ENCODE measurements at places on chromosomes 5 and 9.
A peak's percentile ranks its signal among the peaks of the same experiment; 100 is the strongest.

GRCh38 chr5:143913008-143913752, 101.2 kb downstream of the HMHB1 start:
- peak; percentile 93 for DNase-seq

DNA sequence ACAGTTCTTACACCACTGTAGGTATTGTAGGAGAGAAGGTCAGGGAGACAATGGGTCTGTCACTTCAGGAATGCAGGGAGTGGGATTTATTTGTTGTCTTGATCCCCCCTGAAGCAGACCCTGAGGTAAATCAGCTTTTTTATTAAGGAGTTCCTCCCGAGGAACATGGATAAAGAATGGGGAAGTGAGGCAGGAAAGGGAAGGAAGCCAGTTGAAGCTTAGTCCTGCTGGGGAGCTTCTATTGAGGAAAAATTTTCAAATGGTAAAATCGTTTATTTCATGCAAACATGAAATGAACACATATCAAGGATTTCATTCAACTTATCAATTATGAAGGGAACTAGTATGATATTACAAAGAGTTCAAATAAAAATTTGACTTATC, 318.6 kb upstream of the PIK3R1 start:
- no peak for DNase-seq

- DNase-seq, result no peak
Observed at GRCh38 chr9:133496861-133497842, 18.3 kb upstream of the SLC2A6 start.

GRCh38 chr9:136805207-136805740, 2.5 kb upstream of the RABL6 start:
- DNase-seq, result no peak

GRCh38 chr5:143174714-143175398, 228.6 kb downstream of the NR3C1 start:
- no peak for DNase-seq

GRCh38 chr9:70165006-70165602, 93.7 kb upstream of the SMC5 start:
- no peak for DNase-seq

- DNase-seq, result no peak
Observed at GRCh38 chr9:91557327-91557726, 133.7 kb upstream of the NFIL3 start.

- DNase-seq, result peak; percentile 17
Observed at GRCh38 chr5:81525690-81526089, 131.8 kb upstream of the ACOT12 start.

- DNase-seq, result no peak
Observed at GRCh38 chr5:158224253-158224652, 365.3 kb upstream of the CLINT1 start.

DNA sequence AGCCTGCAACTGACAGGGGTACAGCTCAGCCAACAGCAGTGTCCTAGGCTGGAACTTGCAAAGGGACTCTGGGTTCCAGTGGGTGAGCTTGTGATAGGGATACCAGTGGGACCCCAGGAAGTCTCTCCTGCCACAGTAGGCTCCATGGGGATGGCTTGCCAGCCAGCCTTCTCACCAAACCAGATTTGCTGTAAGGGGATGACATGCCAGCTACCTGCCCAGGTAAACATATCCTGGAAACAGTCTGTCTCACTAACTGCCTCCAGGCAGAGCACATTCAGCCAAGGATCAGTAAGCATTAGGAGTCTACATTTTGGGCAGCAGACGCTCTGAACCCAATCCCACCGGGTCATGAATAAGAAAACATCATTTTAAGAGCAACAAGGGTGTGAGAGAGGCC, 49.9 kb downstream of the SIL1 start:
- DNase-seq, result no peak

DNA sequence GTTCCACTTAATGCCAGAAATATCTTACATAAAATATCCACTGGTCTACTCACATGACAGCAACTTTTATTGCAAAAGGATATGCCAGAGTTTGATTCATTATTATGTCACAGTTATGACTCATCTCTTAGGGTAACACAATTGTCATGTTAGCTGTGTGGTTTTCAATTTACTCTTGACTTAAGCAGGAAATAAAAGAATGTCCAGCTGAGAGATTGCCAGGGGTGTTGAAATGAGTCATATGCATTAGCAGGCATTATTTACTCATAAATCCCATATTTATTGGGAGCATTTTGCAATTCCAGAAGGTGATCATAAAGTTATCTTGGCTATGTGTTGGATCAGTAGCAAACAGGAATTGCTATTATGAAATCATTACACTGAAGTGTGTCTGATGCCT, 1164.6 kb upstream of the CDH18 start:
- DNase-seq, result peak; percentile 97

GRCh38 chr9:95634536-95634935, 117.8 kb upstream of the PTCH1 start:
- DNase-seq, result no peak

- peak; percentile 23 for DNase-seq
Observed at GRCh38 chr5:170427672-170428236, 38.6 kb upstream of the KCNMB1 start.

DNA sequence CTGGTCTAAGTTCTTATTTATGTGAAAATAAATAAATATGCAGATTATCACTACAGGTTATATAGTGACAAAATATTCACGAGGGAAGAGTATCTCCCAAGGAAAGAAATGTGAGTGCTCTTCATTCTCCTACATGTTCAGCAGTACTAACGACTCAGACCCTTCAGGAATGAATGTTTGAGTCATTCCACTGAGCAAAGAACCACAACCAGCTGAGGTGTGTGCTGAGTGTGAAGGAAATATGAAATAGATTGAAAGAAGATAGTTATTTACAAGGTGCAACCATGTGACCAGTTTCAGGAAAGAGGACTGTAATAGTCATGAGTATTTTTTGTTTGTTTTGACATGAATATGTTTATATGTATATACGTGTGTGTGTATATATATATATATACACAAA, 228.7 kb downstream of the TUSC1 start:
- DNase-seq, result peak; percentile 22

GRCh38 chr9:134321531-134321930, 4.7 kb upstream of the RXRA start:
- DNase-seq, result no peak

DNA sequence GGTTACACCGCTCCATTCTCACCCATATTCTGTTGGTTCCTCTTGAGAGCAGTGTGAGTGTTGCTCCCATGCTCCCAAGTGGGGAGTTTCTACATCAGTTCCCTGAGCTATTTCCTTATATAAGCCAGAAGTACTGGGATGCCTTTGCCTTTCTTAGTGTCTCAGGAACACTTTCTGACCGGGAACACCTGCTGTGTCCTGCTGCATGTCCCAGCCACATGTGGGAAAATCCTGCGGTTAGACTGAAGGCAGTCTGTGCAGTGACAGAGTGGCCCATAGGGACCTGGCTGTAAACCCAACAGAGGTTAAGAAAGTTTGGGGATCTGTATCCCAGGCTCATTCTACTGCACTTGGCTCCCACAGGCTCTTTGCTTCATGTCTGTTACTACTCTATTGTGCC, 126.0 kb downstream of the EGFLAM start:
- no peak for DNase-seq

DNA sequence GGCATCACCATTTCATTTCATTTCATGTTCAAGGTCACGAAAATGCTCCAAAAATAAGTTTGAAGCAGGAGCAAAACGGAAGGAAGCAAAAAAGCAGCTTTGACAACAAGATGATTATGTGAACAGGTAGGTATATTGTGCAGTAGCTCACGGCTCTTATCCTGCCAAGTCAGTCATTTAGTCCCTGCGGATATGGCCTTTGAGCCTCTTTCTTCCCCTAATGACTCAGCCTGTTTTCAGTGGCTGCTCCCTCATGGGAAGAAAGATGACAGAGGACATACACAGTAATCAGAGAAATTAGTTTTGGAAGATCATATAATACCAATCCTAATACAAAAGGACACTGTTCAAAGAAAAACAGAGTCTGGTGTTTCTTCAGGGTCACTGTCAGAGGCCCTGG, 155.8 kb upstream of the GRAMD2B start:
- DNase-seq, result no peak

DNA sequence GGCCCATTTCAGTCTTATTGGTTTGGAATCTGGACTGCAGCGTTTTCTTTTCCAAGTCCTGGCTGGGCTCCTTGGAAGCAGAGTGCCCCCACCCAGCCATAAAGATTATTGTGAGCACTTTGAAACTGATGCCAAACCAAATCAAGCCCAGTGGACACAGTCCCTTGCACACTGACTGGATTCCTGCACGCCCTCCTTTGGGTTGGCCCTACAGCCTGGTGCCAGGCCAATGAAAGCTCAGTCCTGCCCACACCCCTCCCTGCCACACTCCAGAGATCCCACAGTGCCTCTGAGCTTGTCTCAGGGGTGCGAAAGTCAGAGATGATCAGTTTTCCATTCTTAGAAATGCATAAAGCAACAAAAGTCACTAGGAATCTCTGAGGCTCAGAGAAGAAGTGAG, 181.9 kb downstream of the CETN3 start:
- DNase-seq, result no peak

DNA sequence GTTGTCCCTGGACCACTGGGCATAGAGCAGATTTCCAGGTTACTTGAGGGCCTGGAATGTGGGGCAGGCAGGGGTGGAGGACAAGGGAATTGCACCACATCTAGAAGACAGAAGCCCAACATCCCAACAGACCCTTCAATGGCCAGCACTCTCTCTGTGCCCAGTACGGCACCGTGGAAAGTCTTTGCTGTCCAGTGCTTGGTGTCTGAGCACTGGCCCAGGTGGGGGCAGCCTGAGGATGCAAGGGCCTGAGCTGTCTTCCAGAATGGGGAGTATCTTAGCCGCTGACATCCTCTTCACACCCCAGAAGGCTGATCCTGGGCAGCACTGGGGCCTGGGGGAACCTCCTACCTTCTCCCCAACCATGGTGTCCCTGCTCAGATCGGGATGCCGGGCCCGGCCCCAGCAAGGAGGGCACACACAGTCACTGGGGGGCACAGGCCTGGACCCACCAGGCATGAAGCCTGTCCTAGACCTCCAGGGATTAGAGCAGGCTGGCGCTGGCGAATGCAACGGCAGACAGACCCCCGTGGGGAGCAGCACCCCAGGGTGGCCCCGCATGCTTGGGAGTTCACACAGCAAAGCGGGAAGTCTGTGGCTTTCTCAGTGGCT, 40.6 kb upstream of the OLFM1 start:
- DNase-seq, result no peak

GRCh38 chr5:147290261-147290660, 55.4 kb downstream of the STK32A start:
- no peak for DNase-seq

DNA sequence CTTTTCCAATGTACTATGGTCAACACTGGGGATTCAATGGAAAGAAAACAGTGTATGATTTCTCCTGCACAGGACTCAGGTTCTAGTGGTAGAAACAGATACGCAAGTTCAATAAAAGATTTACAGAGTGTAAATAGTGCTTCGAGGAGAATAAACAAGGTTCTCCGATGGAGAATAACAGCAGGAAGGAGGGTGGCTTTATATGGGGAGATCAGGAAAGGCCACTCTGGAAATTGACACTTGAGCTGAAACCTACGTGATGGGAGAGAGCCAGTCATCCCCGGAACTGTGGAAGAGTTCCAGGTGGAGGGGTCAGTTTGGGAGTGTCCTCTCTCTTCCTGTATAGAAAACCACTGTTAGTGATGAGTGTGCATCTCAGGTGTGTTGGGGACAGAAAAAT, 65.9 kb downstream of the GARNL3 start:
- no peak for DNase-seq

GRCh38 chr5:142382186-142382585, 57.4 kb upstream of the SPRY4 start:
- no peak for DNase-seq

DNA sequence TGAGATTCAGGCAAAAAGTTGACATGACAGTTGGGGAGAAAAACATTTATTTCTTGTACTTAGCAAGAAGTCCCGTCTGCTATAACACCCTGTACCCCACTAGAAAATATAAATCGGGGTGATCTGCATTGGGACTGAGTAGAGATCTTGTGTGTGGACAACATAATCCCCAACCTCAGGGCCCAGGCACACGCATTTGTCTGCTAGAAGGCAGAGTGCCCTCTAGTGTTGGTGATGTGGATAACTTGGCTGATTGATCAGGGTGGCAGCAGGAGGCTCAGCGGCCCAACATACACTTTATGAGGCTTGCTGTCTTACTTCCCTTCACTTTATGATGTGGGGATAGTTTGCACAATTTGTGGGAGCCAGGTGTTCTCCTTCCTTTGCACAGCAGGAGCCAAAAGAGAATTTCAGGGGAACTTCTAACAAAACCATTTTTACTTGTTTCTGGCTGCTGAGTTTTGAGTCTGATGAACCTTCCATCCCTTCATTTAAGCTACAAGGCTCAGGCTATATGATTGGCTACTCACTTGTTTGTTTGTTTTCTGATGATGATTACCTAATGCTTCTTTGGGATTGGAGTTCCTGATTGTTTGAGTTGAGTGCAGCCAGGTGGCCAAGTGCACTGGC, 263.2 kb downstream of the DMAC1 start:
- peak; percentile 44 for DNase-seq

DNA sequence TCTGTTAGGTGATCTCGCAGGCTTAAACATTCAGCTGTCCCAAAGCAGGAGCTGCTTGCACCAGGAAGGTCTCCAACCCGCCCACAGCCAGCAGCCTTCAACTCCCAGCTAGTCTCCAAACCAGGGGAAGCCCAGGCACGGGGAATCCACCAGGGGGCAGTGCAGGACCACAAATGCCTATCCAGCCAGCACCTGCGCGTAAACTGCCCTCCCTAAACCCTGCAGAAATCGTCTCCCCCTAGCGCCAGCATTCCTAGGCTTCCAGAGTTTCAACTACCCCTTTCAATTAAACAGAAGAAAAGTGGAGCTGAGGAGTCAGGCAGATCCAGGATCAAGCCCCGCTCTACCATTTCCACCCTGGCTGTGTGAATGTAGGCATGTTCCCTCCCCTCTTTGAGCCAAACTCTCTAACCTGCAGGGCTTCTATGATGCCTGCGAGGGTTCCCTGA, 72.0 kb downstream of the HRH2 start:
- peak; percentile 89 for DNase-seq

- no peak for DNase-seq
Observed at GRCh38 chr5:155726267-155726666, 600.7 kb upstream of the SGCD start.

DNA sequence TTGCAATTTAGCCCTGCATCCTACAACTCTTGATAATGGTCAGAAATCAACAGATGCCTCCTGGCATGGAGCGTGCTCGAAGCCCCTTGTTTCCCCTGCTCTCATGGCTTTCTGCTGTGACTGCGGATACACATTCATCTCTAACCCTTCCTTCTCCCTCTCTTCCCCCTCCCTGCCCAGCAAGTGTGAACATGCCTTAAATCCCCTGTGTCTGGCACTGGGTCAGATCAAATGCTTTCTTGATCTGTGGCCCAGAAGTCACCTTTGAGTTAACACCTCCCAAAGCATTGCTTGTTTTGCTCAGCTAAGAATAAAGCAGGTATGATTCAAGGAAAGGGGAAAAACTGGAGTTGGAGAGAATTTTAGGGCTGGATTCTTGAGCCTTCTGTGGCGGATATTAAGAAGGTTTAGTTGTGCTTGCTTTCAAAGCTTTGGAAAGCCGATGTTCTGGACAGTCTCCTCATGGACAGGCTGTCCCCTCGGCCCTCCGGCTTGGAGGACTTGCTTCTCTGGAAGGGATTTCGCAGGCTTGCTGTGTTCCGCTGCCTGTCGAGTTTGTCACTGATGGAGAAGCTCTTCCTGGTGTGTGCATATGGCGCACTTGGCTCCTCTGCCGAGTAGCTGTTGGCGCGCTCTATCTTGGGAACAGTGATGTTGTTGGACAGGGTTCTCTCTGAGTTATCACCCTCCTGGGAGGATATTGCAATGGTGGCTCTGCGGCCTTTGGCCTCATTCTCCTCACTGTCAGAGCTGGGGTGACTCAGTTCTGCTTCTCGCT, 121.3 kb upstream of the KLF9 start:
- DNase-seq, result no peak

- DNase-seq, result no peak
Observed at GRCh38 chr5:146193285-146193684, 10.1 kb upstream of the RBM27 start.

GRCh38 chr9:17090041-17090440, 44.8 kb upstream of the CNTLN start:
- peak; percentile 20 for DNase-seq

All from HT1080 (cell line).